Naive thymus-derived CD4-positive, alpha-beta T cell (primary cell): ENCODE measurements at places on chromosomes 7 and 10.

DNA sequence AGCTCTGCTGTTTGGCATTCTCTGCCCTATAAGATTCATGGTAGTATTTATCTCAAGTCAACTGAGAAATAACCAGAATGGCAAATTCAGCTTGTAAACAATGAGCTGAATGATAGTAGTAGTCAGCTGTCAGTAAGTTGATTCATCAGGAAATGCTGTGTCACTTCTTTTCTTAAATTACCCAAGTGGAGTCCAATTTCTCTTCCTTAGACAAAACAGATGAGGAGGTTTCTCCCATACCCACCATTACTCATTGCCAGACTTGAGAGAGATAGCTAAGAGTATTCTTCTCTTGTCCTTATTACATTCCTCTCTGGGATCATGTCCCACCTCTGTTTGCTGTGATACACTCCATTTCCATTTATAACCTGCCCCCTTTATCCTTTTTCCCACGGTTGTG lies 159.8 kb upstream of the STEAP1 start:
- DNase-seq: no peak

GRCh38 chr7:23334482-23335056 lies 35.4 kb downstream of the MALSU1 start:
- DNase-seq: no peak

- no peak for DNase-seq
Observed at GRCh38 chr7:620056-620455, 100.4 kb upstream of the PDGFA start.

DNA sequence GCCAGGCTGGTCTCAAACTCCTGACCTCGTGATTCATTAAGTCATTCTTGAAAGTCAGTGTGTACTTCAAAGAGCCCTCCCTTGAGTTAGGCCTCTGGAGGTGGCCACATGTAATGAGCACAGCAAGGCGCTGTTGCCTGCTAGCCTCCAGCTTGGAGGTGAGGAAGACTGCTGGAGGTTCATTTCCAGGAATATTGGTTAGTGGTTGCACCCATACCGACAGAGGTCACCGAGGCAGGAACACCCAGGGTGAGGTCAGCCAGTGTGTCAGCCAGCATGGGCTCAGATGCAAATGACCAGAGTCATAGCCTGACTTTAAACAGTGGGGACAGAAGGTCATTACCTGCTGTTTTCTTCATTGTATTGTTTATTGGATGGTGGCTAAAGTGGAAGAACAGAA lies 85.0 kb downstream of the PLPP4 start:
- no peak for DNase-seq

GRCh38 chr10:19588608-19589007 lies 227.6 kb upstream of the PLXDC2 start:
- no peak for DNase-seq

GRCh38 chr7:48083114-48083830 lies 5.8 kb upstream of the UPP1 start:
- no peak for DNase-seq

DNA sequence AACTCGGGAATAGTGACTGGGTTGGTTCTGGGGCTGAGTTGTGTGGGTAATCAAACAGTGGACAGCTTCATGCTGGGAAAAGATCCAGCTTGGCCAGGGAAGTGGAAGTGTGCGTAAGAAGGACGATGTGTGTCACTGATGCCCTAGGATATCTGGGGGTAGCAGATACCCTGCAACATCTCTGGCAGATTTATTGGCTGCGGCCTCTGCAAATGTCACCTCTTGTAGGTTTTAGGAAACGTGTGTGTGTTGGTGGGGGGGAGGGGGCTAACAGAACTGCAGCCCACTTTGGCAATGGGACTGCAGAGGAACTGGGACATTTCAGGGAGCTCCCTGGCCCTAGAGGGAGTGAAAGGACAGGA lies 965 bp upstream of the AGAP3 start:
- DNase-seq: no peak

DNA sequence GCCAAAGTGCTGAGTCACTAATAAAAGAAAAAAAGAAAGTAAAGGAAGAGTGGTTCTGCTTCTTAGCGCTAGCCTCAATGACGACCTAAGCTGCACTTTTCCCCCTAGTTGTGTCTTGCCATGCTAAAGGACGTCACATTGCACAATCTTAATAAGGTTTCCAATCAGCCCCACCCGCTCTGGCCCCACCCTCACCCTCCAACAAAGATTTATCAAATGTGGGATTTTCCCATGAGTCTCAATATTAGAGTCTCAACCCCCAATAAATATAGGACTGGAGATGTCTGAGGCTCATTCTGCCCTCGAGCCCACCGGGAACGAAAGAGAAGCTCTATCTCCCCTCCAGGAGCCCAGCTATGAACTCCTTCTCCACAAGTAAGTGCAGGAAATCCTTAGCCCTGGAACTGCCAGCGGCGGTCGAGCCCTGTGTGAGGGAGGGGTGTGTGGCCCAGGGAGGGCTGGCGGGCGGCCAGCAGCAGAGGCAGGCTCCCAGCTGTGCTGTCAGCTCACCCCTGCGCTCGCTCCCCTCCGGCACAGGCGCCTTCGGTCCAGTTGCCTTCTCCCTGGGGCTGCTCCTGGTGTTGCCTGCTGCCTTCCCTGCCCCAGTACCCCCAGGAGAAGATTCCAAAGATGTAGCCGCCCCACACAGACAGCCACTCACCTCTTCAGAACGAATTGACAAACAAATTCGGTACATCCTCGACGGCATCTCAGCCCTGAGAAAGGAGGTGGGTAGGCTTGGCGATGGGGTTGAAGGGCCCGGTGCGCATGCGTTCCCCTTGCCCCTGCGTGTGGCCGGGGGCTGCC lies at the start of gene IL6:
TSS of gene IL6 (plus strand) at position 294 of the 807 bp plus-strand sequence. CDS start at position 357, 63 bp downstream.
- peak; percentile 25 for DNase-seq

DNA sequence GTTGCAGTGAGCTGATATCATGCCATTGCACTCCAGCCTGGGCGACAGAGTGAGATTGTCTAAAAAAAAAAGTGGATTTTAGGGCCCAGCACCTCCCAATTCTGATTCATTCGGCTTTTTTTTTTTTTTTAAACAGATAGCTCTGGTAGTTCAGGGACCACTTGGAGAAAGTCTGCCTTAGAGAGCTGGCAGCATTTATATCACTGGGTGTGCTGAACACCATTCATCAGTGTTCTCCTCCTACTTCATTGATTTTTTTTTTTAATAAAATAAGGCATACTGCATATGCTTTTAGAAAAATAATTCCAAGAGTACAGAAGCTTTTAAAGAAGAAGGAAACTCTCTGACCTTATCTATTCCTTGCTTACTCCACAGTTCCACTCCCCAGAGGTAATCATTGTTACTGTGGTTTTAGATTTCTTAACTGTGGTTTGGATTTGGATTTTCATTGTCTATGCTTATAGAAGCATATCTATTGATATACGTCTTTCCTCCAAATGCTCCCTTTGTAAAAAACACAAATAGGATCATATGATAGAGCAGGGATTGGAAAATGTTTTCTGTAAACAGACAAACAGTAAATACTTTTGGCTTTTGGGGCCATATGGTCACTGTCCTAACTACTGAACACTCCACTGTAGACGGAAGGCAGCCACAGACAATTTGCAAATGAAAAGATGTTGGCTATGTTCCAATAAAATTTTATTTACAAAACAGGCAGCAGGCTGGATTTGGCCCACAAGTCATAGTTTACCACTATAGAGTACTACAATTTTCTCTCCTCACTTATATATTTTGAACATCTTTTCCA lies 21.1 kb upstream of the SAR1A start:
- DNase-seq: no peak

GRCh38 chr7:70574314-70574834 lies 557.6 kb upstream of the GALNT17 start:
- DNase-seq: no peak

DNA sequence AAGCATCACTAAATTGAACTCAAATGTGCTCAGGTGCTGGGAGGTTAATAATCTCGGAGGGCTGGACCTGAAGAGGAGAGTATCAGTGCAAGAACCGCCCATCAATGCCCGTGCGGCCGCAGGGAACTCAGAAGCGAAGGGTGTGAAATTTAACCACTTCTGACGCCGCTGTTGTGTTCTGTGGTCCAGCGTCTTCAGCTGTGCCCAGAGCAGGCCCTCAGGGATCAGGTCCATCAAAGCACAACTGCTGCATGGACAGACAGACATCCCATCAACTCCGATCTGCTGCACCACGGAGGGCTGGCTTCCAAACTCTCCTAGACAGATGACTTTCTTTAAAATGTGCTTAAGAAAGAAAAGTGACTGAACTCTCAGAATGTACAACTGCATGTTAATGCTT lies 144.9 kb upstream of the TCERG1L start:
- DNase-seq: no peak

GRCh38 chr10:15478429-15478828 lies 107.3 kb upstream of the FAM171A1 start:
- DNase-seq: no peak

DNA sequence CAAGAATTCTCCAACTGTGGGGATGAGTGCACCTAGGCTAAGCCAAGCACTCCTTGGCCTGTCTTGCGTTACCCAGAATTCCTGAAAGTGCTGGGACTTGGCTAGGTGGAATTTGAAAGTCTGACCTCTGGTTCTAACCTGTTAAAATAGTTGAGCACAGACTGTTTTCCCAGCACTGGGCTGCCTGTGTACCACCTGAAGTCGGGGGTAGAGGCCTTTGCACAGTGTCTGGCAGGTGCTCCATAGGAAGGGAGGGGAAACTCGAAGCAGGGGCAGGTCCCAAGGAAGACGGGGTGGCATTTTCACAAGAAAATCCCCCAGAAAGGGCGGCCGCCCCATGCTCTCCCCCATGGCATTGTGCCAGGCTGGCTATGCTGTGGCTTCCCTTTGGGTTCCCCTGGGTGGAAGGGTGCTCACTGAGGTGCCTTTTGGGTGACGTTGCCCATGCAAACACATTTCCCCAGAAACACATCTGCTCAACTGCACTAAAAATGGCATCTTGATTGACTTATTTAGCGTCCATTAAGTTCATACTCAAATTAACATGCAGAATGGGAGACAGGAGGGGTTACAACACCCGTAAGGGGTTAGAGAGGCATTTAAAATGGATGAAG lies 62.9 kb downstream of the SYPL1 start:
- DNase-seq: no peak

GRCh38 chr7:29300649-29301048 lies 106.1 kb downstream of the CHN2 start:
- no peak for DNase-seq

DNA sequence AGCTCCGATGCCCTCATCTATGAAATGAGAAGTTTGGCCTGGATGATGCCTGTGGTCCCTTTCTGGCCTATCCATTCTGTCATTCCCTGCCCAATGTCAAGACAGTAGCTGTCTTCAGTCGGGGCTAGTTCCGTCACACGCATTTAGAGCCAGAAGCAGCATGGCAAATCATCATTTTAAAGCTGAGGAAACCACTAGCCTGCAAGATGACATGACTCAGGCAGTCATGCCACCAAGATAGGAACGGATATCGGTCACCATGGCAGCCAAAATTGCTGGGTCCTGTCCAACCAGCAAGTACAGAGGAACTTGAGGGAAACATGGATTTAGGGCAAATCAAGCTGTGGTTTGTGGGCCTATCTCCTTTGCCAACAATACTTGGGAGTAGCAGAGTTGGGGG lies 64.5 kb upstream of the MRLN start:
- DNase-seq: no peak

- no peak for DNase-seq
Observed at GRCh38 chr10:110399106-110399964, 94.6 kb upstream of the SMNDC1 start.

DNA sequence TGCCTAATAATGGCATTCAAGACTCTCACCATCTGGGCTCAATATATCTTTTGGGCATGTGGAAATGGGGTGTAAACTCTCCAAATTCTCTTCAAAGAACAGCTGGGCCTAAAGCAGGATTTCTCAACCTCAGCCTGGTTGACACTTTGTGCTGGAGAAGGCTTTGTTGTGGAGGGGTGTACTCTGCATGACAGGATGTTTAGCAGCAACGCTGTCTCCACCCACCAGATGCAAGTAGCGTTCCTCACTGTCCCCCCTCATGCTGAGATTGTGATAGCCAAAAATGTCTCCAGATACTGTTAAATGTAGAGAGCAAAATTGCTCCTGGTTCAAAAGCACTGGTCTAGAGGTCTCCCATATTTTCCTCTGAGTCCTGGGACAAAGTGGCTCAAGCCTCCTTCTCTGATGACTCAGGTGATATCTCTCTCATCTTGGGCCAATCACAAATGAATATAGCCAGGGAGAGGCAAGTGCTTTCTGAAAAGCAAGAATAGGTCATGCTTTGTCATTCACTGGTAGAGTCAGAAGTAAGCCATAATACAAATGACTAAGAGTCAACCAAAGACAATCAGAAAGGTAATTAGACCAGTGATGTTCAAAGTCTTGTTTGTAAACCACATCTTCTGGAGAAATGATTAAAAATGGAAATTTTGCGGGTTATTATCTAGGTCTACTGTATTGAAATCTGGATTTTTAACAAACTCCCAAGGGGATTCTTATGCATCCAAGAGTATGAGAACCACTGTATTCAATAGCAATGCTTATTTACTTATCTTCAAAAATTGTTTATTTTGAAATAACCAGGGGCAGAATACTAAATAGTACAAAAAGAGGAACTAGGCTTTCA lies 330.8 kb downstream of the PTEN start:
- peak; percentile 83 for DNase-seq

DNA sequence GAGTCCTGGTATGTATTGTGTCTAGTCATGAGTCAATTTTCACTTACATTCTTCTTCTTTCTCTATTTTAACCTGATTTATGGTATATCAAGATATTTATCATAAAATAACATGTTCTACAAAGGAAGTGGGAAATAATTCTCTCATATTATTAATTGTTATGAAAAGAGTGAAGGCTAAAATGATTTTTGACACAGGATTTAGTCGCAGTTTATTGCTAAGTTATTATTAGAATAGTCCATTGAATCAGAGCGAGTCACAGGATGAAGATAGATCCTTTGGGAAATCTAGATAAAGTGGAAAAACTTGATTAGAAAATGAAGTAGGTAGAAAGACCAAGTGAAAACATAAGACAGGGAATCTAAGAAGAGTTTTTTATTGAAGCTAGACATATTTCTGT lies 184.3 kb upstream of the DGKB start:
- DNase-seq: no peak

DNA sequence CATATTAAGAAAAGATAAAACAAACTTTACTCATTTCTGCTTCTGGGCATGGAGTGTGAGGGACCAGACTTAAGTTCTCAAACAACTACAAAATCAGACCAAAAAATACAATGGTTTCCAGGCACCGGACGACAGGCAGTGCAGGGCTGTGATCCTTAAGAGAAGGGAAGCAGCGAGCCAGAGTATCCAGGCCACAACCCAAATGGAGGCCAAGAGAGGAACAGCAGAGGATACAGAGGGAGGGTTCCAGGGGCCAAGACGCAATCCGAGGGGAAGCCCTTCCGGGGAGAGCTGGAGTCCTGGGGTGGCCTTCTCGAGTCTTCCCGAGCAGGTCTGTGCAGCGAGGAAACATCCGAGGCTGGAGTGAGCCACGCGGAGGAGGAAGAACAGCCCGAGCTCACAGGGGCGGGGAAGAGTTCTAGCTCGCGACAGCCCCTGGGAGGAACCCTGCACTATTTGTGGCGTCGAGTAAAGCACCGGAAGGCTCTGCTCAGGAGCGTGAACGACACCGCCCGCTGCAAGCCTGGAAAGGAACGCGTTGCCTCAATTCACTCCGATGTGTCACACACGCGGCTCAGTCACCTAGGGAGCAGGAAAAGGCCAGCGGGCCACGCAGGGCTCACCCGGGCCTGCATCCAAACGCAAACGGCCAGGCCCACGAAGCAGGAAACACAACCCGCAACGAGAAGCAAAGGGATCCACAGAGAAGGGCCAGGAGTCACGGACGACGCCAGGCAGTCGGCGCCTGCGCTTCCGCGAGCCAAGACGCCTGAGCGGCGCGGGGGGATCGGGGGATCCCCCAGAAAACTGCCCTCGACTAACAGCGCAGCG lies 933 bp upstream of the RNF32 start:
- DNase-seq: no peak
